ENCODE measurements at places on chromosomes 4 and X.

GRCh38 chrX:11351375-11352295 is 58.4 kb downstream of the AMELX start:
- DNase-seq, result no peak

DNA sequence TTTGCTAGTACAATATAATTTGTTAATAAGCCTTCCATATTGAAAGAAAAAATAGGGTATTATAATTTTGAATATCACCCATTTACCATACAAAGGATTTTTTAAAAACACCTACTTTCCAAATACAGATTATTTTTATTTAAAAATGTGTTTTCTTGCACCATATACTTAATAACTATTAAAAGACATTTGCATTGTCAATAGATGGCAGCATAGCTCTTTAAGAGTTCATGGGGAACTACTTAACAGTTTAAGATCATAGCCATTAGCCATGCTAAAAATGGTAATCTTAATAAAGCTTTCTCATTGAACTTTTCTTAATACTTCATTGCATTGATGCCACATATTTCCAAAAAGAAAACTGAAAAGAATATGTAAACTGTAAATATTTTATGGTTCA is 1995.9 kb downstream of the C4orf33 start:
- no peak for DNase-seq

DNA sequence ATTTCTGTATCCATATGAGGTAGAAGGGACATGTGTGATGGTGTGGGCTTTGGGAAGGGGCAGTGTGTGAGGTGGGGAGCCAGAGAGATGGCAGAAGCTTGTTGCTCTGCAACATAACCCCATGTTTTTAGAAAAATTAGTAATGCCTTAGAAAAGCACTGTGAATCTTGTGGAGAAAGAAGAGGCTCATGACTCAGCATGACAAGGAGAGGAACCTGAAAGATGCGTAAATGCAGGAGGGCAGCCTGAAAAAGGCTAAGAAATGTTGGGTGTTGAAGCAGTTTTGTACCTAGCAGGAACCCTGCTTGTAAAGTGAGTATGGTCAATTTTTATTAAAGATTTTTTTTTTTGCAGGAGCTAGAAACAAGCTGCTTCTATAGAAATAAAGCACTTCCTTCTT is 59.8 kb downstream of the ARSJ start:
- DNase-seq, result no peak

DNA sequence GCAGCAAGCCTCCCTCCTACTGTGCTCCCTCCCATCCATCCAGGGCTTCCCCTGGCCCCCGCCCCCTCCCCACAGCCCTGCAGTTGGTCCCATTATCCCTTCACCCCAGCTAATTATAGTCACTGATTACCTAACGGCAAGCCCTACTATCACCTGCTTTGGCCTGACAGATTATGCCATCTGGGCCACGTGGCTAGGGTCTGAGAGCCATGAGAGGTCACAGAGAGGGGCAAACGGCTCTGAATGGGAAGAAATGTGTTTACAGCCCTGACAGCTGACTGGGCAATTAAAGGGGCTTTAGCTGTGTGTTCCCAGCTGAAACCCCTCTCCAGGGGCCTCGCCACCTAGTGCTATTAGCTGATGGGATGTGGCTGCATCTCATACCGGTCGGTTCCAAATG is 134.4 kb upstream of the CPEB2 start:
- no peak for DNase-seq

DNA sequence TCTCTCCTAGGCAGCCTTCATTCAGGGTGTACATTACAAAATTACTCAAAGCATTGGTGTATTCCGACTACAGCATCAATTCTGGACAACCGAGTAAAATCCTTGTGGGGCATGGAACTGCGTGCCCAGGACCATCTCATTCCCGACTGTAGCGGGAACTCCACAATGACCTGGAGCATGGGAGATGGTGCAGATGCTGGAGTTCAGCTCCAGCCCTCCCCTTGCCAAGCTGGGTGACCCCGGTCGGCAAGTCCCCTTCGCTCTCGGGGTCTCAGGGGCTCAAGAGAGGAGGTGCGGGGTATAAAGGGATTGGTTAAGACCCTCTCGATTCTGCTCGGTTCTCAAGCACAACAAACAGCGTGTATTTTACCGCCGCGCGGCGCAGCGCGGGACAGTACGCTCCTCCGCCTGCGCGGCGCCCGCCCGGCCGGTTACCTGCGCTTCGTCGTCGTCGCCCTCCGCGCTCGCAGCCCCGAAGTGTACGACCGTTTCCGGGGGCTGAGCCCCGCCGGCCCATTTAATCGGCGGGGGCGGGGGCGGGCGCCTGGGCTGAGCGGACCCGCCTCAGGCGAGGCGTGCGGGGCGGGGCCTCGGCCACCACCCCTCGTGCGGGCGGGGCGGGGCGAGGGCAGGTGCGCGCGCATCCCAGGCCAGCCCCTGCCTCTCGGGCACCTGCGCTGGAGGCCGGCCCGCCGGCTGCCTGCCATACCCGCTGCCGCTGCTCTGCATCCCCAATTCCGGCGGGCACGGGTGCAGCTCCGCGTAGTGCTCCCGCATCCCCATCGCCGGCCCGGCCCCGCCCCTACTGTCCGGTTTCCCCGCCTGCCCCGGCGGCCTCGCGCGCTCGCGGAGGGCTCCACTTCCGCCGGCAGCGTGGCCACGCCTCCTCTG is at the start of gene G6PD:
Gene G6PD (minus strand): TSS at position 493 of the 891 bp plus-strand sequence. CDS start 691 bp downstream, outside the sequence.
- DNase-seq, result peak; percentile 49

DNA sequence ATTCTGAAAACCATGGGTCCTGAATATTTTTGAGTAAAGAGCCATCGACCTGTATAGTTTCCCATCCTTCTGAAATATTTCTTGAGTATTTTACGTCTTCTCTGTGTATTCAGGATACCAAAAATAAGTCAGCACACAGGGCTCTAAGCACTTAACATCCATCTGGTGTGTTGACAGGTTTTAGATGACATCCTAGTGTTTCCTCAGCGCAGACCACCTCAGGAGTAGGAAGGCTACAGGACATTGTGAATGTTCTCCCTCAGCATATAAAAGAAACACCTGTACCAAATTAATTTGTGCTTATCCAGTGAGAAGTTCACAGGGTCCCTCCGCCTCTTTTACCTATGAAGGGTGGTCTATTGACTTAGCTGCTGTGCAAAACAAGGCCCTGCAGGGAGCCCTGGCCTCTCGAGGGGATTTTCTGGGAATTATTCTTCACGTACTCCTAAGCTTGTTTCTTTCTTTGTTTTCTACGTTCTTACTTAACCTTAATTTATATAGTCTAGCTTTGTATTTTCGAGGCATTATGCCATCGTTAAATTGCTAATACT is 241.8 kb downstream of the FBXO8 start:
- DNase-seq, result no peak

DNA sequence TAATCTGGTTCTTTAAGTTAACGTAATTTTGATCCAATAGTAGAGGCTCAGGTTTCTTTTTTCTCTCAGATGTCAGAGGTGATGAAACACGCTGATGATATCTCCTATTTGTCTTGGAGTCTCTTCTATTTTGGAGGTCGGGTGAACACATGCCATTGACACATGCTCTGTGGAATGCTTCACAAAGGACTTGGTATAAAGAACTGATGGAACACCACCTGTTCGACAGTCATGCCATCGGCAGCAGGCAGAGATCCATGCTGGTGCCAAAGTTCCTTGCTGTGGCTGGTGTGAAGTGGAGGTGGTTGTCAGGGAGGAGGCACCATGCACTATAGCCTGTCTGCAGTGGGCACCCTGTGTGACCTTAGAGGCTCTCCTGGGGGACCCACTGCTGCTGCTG is 94.9 kb downstream of the ATP8A1 start:
- DNase-seq, result no peak

GRCh38 chr4:19983072-19983471 is 268.6 kb upstream of the SLIT2 start:
- DNase-seq, result no peak

DNA sequence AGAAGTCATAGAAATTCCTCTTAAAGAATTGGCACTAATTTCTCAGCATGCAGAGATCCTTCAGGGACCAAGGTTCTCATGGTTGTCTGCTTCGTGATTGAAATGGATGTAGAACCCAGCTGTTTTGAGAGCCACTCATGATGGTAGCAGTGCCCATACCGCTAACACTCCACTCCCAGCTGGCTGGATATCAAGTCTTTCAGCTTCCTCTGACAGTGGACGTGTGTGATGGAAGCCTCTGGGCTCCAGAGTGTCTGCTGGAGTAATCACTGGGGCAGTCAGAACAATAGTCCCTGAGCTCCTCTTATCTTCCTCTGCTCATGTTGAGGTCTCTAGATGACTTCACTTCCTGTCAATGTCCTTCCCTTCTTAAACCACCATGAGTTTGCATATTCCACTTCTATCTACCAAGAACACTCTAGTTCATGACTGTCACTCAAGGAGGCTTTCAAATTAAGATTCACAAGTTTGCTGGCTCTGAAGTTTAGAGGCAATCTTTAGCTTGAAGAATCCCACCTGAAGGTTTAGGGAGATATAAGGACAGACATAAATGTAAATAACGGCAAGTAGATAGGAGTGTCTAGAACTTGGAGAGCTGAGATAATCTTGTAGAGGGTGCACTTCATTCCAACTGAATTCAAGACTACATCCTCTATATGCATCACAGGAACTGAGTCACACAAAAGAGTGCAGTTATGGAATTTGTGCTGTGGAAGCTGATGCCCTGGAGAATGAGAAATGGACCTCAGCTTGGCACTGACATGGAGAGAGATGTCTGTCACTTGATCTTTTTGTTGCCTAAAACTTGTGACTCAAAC is 64.5 kb upstream of the WDR1 start:
- peak; percentile 40 for DNase-seq

DNA sequence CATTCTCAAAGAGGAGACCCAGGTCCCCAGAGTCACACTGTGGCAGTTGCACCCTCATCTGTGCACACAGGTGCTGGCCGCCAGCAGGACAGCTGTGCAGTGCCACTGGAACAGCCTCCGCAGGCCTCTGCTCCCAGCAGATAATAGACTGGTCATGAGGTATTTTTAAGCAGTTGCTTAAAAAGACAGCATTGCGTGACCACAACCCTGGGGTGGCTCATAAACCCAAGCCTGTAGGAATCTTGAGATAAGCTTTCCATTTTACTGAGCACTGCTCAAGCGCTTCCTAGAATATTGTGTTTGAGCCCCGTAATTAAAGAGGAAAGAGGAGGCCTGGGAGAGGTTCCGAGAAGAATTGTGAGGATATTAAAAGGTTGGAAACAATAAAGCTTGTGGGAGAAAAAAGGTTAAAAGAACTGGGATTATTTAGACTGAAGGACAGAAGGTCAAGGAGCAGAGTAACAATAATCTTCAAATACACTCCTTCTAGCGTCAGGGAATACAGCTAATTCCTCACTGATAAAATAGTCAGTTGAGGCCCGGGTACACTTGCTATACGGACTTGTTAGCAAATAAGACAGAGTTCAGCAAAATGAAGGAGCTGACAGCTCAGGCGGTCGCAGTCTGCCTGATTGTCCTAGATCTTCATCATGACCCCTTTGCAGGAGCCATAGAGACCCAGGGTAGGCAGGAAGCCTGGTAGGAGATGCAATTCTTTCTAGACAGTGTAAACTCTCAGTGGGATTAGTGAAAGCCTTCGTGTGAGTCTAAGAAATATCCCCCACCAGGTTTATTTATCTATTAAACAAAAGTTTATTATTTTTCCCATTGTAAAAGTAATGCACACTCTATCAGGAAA is 86.2 kb upstream of the KIT start:
- DNase-seq, result no peak

DNA sequence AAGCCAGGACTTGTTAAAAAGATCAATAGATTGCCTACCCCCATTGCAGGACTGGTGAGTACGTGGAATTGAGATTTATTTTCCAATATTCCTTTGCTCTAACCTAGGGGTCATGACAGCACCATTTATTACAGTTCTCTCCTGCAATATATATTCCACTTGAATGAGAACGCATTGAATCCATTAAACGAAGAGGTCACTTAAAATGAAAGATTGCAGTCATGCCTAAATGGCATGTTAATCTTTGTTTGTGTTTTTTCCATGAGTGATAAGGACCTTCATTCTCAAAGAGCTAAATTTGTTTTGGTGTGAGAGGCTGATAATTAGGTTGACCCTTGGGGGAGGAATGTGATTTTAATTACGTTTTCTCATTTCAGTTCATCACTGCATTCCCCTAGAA is 13.5 kb upstream of the LIMCH1 start:
- no peak for DNase-seq

DNA sequence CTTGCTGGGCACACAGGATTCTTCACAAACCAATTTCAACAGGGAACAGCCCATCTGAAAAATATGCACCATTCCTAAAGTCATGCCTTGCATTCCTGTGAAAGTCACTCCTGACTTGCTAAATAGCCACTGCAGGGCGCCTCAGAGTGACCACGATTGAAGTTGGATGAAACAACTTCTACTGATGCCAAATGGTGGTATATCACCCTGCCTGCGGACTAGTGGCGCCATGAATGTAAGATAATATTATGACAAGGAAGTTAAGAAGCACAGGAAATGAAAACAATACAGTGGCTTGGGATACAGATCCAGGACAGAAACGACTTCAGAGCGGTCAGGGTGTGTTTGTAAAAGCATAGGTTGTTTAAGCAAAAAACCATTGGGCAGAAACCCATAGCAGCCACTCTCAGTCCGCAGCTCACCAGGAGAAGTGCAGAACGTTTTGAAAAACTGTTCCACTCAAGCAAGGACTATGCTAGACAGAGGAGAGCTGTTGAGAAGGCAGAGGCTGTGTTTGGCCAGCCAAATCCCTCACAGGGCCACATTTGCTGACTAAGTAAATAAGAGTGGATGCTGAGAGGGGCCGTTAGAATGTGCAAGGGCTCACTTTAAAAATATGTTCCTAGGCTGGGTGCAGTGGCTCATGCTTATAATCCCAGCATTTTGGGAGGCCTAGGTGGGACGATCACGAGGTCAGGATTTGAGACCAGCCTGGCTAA is 250.4 kb downstream of the PTTG2 start:
- no peak for DNase-seq

GRCh38 chrX:8455557-8455956 is 9.1 kb upstream of the VCX3B start:
- DNase-seq, result no peak

DNA sequence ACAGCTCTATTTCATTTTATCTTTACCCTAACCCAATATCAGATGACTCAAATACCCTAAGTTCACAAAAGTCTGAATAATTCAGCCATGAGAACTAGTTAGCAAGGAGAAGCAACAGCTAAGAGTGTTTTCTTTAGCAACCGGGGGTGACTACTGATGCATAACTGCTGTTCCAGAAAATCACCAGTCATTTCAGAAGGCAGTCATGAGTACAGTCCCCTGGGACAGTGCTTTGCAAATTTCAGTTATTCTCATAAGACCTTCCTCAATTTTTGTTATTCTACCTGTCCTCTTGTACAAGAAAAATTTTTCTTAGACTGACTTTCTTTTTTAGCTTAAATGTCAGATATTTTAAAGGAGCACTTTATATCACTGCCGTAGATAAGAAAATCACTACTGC is 16.4 kb downstream of the BANK1 start:
- peak; percentile 4 for DNase-seq
